ENCODE measurements at places on chromosomes 6 and 20. TPM values are rescaled to one million over a fixed set of nuclear protein-coding genes. Genes with fewer than 3 reads are reported as not detected.

DNA sequence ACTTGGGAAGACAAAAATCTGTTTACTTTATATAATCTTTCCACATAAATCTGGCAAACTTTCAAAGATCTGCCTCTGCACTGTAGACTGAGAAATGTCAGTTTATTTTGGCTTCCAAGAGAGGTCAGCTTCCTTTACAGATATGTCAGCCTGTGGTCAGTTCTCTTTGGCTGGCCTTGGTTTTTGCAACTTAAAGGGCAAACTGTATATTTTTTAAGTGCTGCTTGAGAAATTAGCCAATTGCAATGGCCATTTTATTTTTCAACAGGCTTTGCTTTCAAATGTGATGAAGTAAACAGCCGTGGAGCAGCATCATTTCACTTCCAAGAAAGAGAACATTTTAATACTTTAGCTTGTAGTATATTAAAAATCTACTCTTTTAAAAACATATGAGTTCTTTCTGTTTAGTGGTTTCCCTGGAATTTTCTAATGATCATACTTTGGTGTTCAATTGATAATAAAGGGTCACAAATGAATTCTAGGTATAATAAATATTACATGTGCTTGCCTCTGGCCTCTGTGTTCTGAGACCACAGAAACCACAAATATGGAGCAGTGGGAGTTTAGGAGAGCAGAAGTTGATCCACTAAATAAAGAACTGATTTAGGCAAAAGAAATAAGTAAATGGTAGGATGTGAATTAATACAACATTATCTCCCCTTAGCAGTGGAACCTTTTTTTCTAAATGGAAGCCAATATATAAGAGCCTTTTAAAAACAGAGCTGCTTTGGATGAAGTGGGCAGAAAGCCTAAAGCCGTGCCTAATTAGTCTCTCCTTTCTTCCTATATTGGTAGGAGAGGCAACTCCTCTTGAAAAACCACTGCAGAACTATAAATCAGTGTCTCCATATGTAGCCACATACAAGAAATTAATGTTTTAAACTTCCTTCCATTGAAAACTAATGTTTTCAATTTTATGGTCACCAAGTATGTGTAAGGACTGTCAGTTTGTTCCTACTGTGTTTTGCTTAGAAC lies 16.2 kb downstream of the ADGRB3 start:
- no peak overlapping the region for H3K27ac ChIP-seq
- DNase-seq, result peak; percentile 73
- no peak overlapping the region for H3K4me3 ChIP-seq
- H3K4me1 ChIP-seq, result no peaks in the 10 kb centered on the region
- no peaks in the 10 kb centered on the region for H3K36me3 ChIP-seq

Gene AGER
- 5.0 TPM for total RNA-seq

DNA sequence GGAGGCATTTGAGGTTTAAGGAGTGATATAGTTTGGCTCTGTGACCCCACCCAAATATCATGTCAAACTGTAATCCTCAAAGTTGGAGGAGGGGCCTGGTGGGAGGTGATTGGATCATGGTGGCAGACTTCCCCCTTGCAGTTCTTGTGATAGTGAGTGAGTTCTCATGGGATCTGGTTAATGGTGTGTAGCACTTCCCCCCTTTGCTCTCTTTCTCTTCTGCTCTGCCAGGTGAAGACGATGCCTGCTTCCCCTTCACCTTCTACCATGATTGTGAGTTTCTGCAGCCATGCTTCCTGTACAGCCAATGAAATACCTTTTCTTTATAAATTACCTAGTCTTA lies 1.7 kb upstream of the HDDC2 start:
- H3K36me3 ChIP-seq, result peaks cover 7% of the 10 kb centered on the region

DNA sequence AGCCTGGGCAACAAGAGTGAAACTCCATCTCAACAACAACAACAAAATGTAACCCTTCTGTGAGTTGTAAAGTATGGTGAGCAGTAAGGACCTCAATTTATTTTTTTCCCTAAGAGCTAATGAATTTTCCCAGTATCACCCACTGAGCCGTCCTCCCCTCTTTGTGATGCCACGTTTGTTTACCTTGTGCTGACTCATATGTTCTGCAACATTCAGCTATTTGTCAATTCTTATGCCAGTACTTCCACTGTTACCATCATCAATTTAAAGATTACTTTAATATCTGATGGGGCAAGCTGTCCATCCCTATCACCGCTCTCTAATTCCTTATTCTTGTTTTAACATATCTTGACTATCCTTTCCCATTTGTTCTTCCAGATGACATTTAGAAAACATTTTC lies 37.5 kb downstream of the MAK start:
- H3K36me3 ChIP-seq, result no peaks in the 10 kb centered on the region
- no peak overlapping the region for H3K27ac ChIP-seq
- peak; percentile 11 for DNase-seq

GRCh38 chr20:19122395-19122794 lies 90.0 kb upstream of the SLC24A3 start:
- no peaks in the 10 kb centered on the region for H3K36me3 ChIP-seq
- H3K27me3 ChIP-seq, result no peaks in the 10 kb centered on the region
- DNase-seq, result no peak
- H3K4me1 ChIP-seq, result no peaks in the 10 kb centered on the region

DNA sequence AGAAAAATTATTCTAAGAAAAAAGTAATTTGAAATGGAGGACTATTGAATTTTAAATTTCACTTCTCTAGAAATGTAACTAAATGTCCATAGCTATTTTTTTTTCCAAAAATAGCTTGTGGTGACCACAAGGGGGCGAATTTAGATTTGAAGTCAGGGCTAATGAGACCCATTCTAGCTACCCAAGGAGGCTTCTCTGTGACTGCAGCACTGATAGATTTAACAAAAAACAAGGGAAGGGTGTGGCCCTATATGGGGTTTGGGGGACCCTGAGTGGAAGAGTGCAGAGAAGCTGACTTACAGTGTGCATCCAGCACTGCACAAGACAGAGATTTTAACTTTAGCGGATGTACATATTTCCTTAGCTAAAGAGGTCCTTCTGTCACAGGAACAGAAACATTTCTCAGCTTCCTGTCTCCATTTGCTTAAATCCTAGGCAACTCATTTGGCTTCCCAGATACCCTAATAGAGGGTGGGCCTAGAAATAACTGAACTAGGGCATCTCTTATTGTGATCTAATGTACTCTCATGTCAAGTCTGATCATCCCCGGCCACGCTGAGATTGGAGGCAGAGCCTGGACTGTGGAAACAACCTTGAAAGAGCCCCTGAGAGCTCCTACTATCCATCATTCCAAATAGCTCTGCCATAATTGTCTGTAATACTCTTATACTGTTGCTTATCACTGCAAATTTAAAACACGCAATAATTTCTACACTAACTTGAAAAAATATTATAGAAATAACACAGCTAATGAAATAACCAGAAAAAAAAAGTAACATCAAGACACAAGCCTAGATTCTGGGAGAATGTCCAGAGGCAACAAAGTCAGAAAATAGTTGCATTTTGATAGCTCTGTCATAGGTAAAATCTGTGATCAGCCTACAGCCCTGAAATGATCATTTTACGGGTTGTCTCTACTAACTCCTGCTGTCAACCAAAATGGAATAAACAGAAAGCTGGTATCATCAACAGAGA lies 93.6 kb downstream of the SNAP91 start:
- peak overlapping the region; percentile 30 for H3K27ac ChIP-seq
- no peaks in the 10 kb centered on the region for H3K36me3 ChIP-seq
- peak; percentile 59 for DNase-seq
- no peaks in the 10 kb centered on the region for H3K27me3 ChIP-seq

GRCh38 chr6:4344317-4344899 lies 209.0 kb upstream of the ECI2 start:
- no peak overlapping the region for H3K27ac ChIP-seq
- H3K4me1 ChIP-seq, result peaks cover 15% of the 10 kb centered on the region
- DNase-seq, result no peak
- H3K4me3 ChIP-seq, result no peak overlapping the region

Gene ADGRG6
- total RNA-seq, result 8.7 TPM

Gene ALDH8A1
- total RNA-seq, result 2.0 TPM

- H3K27me3 ChIP-seq, result no peaks in the 10 kb centered on the region
- DNase-seq, result no peak
- peaks cover 39% of the 10 kb centered on the region for H3K36me3 ChIP-seq
- peak overlapping the region; percentile 99 for H3K27ac ChIP-seq
- H3K4me3 ChIP-seq, result peak overlapping the region; percentile 97
Measured at GRCh38 chr6:17281497-17282481, 628 bp downstream of the RBM24 start.

DNA sequence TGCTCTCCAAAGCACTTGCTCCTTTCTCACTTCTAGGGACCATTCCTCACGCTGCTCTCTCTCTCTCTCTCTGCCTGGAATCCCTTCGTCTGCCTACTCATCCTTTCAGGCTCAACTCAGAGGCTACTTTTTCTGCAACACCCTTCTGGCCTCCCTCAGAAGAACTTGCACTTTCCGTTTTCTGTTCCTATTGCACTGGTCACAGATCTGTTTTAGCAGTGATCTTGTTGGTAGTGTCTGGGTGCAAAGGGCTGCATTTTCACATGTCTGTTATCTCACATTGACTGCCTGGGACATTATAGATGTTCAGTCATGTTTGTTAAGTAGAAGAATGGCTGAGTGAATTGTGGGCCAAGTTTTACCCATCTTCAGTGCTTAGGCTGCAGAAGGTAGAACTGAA lies 63.5 kb downstream of the RIN2 start:
- no peak overlapping the region for H3K27ac ChIP-seq
- H3K36me3 ChIP-seq, result no peaks in the 10 kb centered on the region
- DNase-seq, result no peak
- no peaks in the 10 kb centered on the region for H3K27me3 ChIP-seq

GRCh38 chr6:137473598-137473997 lies 20.6 kb downstream of the OLIG3 start:
- no peak overlapping the region for H3K27ac ChIP-seq
- no peak for DNase-seq
- H3K4me1 ChIP-seq, result no peaks in the 10 kb centered on the region
- no peak overlapping the region for H3K4me3 ChIP-seq
- H3K27me3 ChIP-seq, result peaks cover 7% of the 10 kb centered on the region

Gene ZFP64
- 14.2 TPM for total RNA-seq

GRCh38 chr20:47031821-47032220 lies 137.2 kb downstream of the EYA2 start:
- no peak overlapping the region for H3K4me3 ChIP-seq
- H3K36me3 ChIP-seq, result no peaks in the 10 kb centered on the region
- H3K27ac ChIP-seq, result no peak overlapping the region

Gene AIF1
- total RNA-seq, result not detected

DNA sequence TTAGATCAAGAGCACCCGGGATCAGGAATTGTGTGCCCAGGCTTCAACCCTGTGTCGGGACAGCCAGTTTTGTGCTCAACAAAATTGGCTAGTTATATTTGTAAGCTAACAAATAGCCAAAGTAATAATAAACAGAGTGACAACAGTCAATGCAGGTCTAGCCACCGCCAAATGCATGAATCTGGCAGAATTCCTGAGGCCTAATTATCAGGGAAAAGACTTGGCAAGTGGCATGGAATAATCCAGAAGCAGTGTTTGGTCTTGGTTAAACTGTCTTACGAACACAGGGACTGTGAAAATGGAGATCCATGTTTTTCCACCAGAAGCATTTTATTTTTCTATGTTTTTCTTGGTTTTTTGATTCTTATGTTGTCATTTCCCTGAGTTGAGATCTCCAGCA lies 268.8 kb downstream of the ZNF217 start:
- H3K4me3 ChIP-seq, result no peak overlapping the region
- no peak for DNase-seq
- H3K27me3 ChIP-seq, result no peaks in the 10 kb centered on the region
- H3K27ac ChIP-seq, result no peak overlapping the region

DNA sequence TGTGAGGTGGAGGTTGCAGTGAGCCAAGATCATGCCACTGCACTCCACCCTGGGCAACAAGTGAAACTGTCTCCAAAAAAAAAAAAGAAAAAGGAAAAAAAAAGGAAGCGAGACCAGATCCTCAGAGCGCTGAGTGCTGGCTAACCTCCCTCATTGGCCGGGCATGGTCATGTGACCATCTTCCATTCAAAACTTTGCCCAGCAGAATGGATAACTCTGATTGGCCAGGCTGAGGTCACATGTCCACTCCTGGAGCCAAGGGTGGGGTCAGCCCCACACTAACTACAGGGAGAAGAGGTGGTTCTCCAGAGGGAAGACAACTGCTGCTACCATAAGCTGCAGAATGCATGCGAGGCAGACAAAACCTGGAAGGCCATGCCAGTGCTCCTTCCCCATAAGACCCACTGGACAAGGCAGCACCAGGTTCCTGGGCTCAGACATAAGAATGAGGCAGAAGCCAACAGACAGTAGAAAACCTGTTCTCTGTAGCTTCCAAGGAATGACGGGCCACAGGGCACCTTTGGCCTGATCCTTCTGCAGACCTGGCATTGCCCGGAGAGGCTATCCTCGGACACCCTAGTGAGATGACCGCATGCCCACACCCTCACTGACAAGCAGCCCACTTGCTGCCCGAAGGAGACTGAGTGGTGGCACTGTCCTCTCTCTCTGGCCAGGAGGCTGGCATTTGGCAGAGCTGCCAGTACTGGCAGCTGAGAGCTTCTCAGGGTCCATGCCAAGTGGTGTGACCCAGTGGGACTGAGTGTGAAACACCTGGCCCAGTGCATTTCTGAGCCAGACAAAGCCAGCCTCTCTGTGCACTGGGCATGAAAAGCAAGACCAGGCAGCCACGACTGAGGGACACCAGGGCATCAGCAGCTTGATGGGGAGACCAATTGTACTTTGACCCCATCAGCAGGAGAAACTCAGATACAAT lies 311.9 kb upstream of the SULF2 start:
- no peak overlapping the region for H3K4me3 ChIP-seq
- no peak overlapping the region for H3K27ac ChIP-seq
- no peak for DNase-seq
- no peaks in the 10 kb centered on the region for H3K27me3 ChIP-seq
- no peaks in the 10 kb centered on the region for H3K4me1 ChIP-seq

All from cardiac muscle cell (in vitro differentiated cells and primary cell).